ENCODE measurements at places on chromosomes 11 and 22.

GRCh38 chr22:40597526-40598430, 38.7 kb downstream of the MRTFA start:
- DNase-seq, result no peak

DNA sequence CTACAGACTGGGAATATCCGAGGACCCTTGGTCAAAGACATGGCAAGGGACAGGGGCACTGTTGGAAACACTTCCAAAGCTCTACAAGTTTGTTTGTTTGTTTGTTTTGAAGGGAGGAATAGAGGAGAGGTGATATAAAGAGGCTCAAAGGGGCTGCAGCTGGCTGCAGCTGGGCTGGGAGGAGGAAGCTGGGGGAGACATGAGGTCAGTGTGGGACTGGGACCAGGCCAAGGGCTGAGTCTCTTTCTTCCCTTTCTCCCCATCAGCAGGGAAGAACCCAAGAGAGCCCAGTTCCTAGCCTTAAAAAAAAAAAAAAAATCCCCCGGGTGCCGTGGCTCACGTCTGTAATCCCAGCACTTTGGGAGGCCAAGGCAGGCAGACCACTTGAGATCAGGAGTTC, 5.0 kb downstream of the RHOG start:
- no peak for DNase-seq

DNA sequence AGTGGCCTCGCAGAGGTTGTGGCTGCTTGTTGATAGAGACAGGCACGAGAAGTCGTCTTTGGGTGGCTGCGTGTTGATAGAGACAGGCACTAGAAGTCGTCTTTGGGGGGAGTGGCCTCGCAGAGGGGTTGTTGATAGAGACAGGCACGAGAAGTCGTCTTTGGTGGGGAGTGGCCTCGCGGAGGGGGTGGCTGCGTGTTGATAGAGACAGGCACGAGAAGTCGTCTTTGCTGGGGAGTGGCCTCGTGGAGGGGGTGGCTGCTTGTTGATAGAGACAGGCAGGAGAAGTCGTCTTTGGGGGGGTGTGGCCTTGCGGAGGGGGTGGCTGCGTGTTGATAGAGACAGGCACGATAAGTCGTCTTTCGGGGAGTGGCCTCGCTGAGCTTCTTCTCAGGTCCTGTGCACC, 328.8 kb downstream of the TBC1D22A start:
- DNase-seq, result peak; percentile 21

GRCh38 chr11:76831686-76832310, 28.9 kb upstream of the ACER3 start:
- DNase-seq, result no peak

GRCh38 chr11:28963187-28963586, 855.0 kb downstream of the METTL15 start:
- no peak for DNase-seq
